Diencephalon (tissue), 1 donor: ENCODE measurements at places on chromosomes 1 and 21. TPM values are rescaled to one million over a fixed set of nuclear protein-coding genes. Genes with fewer than 3 reads are reported as not detected.

U2AF1 gene
- total RNA-seq = 22.8 TPM

LCE2C gene
- not detected for total RNA-seq

FLG2 gene
- not detected for total RNA-seq

CADM3 gene
- 134 TPM for total RNA-seq

SLC30A2 gene
- total RNA-seq = not detected

RGS8 gene
- 135 TPM for total RNA-seq

C1orf94 gene
- total RNA-seq = 0.23 TPM

SESN2 gene
- 4.4 TPM for total RNA-seq

KRTAP24-1 gene
- total RNA-seq = not detected

TMEM269 gene
- 0.46 TPM for total RNA-seq

NOTCH2 gene
- total RNA-seq = 48.7 TPM

INTS7 gene
- 32.5 TPM for total RNA-seq

AVPR1B gene
- total RNA-seq = 0.23 TPM

CLCA4 gene
- total RNA-seq = not detected

SPATC1L gene
- total RNA-seq = 10.4 TPM

LYPD8 gene
- not detected for total RNA-seq

DDR2 gene
- total RNA-seq = 10.8 TPM

MUL1 gene
- total RNA-seq = 21.2 TPM

REN gene
- total RNA-seq = not detected

LCE1F gene
- total RNA-seq = not detected

VANGL2 gene
- 17.8 TPM for total RNA-seq

DNASE2B gene
- total RNA-seq = 0.23 TPM

AJAP1 gene
- total RNA-seq = 25.4 TPM

SOX13 gene
- total RNA-seq = 6.7 TPM
